HT1080 (cell line): ENCODE measurements at places on chromosomes 6 and 20.

- no peak for DNase-seq
Measured at GRCh38 chr6:161271343-161272030, 2.4 kb downstream of the AGPAT4 start.

GRCh38 chr20:53890443-53891305 lies 179.7 kb downstream of the BCAS1 start:
- DNase-seq, result no peak

GRCh38 chr6:5659467-5659866 lies 347.3 kb downstream of the NRN1 start:
- DNase-seq, result no peak

DNA sequence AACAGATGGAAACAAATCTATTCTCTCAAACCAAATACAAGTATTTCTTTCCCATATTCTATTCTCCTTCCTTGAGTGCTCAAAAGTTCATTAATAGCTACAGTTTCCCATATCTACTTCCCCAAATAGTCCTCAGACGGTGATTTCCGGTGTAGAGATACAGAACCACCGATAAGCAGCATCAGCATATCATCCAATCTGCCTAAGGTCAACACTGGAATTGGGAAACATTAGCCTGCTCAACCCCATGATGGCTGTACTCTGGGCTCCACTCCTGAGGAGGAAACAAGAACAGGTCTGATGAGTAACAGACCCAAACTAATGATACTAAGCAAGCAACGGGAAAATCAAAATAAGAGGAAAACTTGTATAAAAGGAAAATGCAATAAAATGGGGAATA lies 115.6 kb downstream of the EPB41L2 start:
- DNase-seq, result no peak

- no peak for DNase-seq
Measured at GRCh38 chr6:136783495-136784270, 8.6 kb downstream of the MAP3K5 start.

DNA sequence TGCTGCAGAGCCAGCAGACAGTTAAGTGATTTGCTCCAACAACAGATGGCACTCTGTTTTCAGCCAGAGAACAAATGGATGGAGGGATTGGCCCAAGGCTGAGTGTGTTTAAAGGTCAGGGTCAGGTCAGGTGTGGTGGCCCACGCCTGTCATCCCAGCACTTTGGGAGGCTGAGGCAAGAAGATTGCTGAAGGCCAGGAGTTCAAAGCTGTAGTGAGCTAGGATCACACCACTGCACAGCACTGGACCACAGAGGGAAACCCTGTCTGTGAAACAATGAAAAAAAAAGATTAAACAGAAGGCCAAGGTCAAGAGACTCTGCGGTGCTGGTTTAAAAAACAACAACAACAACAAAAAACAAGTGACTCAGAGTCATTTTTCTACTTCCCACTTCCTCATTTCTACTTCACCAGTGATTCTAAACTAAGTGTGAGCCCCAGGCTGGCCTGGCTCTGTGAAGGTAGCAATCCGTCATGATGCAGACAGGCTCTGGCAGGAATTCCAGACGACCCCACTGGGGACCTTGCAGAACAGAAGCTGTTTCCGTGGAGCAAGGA lies 42.5 kb upstream of the ARMC2 start:
- DNase-seq, result no peak

DNA sequence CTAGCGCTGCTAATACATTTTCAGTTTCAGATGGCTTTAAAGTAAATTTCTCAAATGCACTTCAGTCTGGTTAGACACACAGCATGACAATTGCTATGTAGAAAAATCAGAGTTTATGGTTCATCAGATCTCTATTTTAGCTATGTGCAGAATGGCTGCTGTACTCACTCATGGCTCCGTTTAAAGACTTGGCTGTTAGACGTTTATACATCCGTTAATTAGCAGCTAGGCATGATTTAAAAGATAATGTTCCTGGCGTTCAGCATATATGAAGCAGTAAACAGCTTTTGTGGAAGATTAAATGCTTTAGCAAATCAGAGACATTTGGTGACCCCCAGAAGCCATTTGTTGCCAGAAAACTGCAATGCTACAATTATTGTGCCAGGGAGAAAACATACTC lies 350.0 kb upstream of the MANEA start:
- no peak for DNase-seq

DNA sequence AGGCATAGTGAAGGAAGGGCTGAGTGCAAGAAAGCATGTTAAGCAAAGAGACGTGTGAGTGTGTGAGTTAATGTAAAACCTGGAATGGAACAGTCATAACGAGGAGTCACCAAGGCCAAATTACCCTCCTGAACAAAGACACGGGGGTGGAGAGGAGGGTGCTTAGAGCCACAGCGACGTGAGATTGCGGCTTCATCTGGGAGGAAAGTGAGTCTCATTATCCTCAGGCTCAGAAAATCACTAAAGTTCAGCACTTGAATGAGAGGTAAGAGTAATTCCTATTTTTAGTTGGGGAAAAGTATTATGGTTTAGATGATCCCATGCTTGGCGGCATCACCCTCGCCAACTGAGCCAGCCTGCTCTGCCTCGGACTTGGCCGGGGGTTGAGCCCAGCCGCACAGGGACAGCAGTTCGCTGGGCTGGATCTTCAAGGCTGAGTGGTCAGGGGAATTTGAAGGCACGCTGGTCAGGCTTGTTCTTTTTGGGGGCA lies 136.6 kb downstream of the DTNBP1 start:
- DNase-seq, result no peak

DNA sequence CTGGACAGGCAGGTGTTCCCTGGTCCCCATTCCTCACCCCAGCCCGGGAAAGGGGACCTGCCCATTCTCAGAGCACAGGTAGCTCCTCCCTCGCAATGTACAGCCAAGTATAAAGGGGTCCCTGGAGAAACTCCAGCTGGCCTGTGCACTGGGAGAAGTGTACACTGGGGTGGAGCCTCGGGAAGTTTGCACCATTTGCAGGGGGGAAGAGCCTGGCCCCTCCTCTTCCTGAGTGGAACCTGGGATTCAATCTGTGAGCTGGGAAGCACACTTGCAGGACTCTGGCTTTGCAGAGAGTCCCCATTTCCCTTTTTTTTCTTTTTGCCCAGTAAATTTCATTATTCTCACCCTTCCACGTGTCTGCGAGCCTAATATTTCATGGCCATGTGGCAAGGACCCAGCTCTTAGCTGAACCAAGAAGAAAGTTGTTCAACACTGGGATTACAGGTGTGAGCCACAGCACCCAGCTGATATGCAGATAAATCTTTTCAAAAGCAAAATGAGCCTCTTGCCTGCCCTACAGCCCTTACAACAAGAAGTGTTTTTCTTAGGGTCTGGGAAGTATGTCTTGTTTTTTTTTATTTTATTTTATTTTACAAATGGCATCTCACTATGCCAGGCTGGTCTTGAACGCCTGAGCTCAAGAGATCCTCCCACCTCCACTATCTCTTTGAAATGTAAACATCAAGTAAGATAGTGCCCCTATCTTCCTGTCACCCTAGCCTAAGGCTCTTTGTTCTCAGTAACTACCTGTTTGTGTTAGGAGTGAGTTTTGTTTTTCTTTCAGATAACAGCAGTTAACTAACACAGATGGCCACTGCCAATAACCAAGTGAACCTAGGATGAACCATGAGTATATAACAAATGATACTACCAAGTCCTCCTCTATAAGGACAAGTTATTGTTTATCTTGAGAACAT lies 9.3 kb upstream of the RNGTT start:
- no peak for DNase-seq

DNA sequence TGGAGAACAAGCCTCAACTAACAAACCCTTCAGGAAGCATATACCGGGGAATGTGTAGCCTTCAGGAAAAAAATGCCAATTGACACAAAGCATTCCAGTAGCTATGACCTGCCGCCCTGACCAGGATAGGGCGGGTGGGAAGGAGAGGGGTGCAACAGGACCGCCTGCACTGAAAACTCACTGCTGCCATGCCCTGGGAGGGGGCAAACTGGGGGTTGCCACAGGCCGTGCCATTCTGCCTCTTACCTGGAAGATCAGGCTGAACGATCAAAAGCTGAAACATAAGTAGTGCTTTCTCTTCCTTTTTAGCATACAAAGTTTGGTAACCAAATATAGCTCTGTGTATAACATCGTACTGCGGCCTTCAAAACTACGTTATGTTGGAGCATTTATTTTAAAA lies 21.7 kb downstream of the NR2E1 start:
- no peak for DNase-seq

DNA sequence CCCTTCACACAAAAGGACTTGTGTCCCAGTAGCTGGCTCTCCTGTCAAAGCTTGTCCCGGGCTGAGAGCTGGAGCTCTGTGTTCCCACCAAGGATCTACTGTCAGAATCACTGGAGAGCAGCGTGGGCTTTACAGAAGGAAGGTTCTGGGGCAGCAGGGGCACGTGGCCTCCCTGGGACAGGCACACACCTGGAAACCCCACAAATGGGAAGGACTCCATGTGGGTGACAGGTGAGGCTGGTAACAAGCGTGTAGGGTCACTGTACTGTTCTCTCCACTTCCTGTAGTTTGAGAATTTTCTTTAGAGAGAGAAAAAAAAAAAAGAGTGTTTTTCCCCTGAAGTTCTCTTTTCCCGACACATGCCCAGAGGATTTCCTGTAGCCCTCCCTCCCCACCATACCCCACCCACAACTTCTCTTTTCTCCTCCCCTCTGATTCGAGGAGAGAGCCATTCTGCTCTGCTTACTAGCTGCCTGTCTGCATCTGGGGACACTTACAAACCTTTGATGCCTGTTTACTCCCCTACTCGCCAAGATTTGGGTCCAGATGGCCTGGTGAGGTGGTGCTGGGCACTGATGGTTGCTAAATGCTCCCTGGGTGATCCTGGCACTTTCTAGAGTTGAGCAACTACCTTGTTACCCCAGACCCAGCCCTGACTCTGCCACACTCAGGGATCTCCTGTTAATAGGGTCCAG lies 84.1 kb upstream of the SIRPA start:
- DNase-seq, result no peak

- DNase-seq, result no peak
Measured at GRCh38 chr6:7703148-7703680, 22.7 kb upstream of the BMP6 start.

GRCh38 chr20:4100679-4101078 lies 85.3 kb upstream of the RNF24 start:
- peak; percentile 28 for DNase-seq

GRCh38 chr20:23637282-23638221 lies at the start of gene CST3:
TSS of gene CST3 (minus strand) at chr20:23637955. CDS start at chr20:23637862, 93 bp downstream.
- peak; percentile 80 for DNase-seq

DNA sequence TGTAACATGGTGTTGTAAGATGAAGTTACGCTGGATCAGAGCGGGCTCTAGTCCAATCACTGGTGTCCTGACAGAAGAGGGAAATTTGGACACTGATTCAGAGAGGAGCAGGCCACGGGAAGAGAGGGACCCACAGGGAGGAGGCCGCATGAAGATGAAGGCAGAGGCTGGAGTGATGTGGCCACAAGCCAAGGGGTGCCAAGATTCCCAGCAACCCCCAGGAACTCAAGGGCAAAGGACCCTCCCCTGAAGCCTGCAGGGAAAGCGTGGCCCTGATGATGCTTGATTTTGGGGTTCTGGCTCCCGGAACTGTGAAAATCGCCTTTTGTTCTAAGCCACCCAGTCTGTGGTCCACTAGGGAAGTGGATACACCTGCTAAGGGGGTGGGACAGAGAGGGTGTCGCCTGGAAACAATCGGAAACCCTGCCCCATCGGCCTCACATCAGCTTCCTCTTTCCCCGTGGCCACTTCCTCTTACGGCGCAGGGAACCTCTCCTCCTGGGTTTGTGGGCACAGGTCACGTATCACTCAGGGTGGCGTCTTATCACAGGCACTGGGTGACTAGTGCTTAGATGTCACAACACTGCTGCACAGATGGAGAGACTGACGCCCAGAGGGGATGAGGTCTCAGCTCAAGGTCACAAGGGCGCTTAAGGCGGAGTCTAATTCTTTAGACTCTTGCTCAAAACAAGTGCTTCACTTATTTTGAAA lies 58.0 kb downstream of the SULF2 start:
- no peak for DNase-seq

DNA sequence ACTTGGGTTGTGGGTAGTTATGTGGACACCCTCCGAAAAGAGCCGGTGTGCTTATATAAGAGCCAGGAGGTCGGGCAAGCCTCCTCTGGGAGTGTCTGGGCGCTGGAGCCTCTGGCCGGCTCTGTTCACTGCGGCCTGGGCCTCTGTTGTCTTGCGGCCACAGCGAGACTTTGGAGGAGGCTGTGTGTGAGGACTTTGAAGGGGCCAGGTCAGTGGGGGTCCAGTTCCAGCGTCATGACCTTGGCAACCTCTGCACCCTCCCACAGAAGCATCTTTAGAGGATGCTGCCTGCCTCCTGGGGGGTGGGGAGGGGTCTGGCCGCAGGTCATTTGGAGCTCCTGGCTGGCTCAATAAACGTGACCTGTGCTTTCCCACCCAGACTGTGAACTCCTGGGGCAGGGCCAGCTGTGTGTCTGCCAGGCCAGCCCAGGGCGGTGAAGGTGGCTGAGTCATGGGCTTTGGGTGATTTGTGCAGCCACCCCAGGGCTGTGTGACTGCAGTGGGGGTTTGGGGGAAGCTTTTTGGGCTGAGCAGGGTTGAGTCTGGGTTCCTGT lies 1.2 kb downstream of the TCEA2 start:
- DNase-seq, result peak; percentile 54
